Glutamatergic neuron (in vitro differentiated cells): ENCODE measurements at places on chromosomes 7 and 10.
A peak's percentile ranks its signal among the peaks of the same experiment; 100 is the strongest.

GRCh38 chr10:72337039-72337629, 17.6 kb downstream of the DNAJB12 start:
- peak; percentile 89 for DNase-seq

DNA sequence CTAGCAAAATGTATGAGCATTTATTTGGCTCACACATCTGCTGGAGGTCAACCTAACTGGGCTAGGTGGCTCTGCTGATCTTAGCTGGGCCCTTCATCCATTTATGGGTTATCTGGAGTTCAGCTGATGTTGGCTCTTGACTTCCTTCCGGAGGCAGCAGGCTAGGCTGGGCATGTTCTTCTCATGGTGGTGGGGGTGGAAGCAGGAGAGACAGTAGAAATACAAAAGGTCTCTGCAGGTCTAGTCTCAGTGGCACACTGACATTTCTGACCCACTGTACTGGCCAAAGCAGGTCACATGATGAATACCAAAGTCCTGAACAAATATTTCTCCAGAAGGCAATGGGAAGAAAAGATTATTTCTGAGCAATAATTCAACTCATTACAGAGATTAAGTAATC, 334.6 kb downstream of the CRPPA start:
- DNase-seq = no peak

GRCh38 chr10:84026821-84027257, 112.5 kb upstream of the GHITM start:
- peak; percentile 56 for DNase-seq

- DNase-seq = no peak
Observed at GRCh38 chr7:145152589-145152988, 316.7 kb upstream of the TPK1 start.

GRCh38 chr7:116436305-116436826, 63.2 kb upstream of the CAV2 start:
- no peak for DNase-seq

DNA sequence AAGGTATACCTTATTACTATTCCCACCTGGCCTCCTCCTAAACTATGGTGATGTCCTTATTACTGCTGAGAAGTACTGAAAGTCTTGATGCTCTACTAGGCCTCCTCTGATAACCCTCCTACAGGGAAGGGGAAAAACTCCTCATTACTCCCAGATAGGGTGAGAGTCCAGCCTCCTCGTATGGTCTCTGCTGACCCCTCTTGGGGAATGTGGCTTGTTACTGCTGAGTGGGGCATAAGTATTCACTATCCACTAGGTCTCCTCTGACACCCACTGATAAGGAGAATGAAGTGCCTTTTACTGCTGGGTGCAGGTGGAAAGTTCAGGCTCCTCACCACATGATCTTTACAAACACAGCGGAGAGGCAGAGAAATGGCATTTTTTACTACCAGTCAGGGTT, 222.9 kb downstream of the CHRM2 start:
- no peak for DNase-seq

GRCh38 chr7:657565-658119, 68.9 kb upstream of the DNAAF5 start:
- DNase-seq = no peak

- no peak for DNase-seq
Observed at GRCh38 chr7:100040575-100040974, 9.0 kb upstream of the ZSCAN21 start.

- no peak for DNase-seq
Observed at GRCh38 chr7:156560075-156560474, 80.5 kb upstream of the RNF32 start.

DNA sequence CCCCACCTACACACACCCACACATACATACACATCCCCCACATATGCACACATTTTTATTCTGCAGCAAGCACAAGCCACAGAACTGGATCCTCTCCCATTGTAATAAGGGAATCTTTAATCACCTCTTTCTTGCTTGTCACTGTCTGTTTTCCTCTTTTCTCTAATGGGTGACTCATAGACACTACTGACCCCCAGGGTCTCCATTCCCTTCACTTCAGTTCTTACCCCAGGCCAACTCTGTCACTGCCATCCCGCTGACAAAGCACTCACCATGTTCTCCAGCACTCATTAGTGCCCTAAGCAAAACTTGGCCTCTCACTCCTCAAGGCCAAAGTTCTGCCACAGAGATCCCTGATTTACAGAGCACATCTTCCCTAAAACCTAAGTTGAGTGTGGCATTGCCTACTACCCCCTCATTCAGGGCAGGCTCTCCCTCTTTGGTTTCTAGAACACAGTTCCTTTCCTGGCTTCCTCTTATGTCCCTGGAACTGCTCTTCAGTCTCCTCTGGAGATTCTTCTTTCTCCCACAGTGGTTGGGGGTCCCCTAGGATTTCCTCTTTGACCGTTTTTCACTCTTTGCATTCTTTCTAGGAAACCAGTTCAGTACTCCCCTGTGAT, 39.6 kb upstream of the INHBA start:
- no peak for DNase-seq

DNA sequence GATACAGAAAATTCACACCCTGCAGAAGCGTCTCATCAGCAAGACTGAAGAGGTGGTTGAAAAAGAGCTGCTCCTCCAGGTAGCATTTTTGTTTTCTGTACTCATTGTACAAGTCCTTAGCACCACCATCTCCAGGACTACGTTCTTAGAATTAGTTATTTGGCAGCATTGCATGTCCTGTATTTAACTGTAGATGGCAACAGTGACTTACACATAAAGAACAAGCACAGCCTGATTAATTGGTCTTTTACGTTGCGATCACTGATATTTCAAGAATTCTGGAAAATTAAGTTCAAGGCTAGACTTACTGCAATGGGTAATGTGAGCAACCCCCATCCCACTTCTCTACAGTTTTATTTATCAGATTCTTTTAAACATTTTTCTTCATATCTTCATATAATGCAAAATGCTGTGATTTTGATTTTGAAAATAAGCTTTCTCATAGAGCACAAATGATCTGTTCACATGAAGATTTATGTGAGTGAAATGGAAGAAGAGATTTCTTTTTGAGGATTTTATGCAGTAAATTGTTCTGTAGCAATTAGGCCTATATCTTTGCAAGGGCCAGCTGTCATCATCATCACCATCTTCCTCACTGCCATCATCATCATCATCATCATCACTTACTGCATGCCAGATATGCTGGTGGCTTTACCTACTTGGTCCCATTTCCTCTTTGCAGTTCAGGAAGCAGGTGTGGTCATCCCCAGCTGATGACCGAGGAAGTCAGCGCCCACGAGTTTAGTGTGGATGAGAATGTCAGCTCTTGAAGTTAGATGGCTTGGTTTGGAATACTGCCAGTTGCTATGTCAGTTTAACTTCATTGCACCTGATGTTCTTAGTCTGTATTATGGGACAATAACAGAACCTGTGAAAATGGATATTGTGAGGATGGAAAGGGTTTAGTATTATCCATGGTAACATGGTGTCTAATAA, 53.4 kb downstream of the CFAP58 start:
- DNase-seq = no peak

GRCh38 chr7:129902788-129903422, 49.9 kb downstream of the UBE2H start:
- no peak for DNase-seq

GRCh38 chr10:104317726-104318299, 20.5 kb downstream of the ITPRIP start:
- no peak for DNase-seq

DNA sequence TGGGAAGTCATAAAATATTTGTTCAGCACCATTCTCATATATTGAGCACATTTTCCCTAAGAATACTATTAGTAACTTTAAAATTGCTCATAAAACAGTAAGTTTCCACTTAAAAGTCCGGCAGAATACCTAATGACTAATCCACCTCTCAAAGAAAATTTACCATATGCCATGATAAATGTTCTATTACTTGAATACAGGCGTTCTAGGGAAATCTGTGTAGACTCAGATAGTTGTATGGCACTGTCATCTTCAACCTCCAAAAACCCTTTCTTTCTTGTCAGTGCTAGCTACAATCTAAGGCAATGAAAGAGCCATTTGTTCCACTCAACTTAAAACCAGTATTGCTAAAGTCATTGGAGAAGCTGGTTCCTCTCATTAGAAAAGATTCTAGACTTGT, 7.3 kb downstream of the GPR37 start:
- no peak for DNase-seq
